Large intestine (tissue), 12 donors: ENCODE measurements at places on chromosomes 7 and 10.

DNA sequence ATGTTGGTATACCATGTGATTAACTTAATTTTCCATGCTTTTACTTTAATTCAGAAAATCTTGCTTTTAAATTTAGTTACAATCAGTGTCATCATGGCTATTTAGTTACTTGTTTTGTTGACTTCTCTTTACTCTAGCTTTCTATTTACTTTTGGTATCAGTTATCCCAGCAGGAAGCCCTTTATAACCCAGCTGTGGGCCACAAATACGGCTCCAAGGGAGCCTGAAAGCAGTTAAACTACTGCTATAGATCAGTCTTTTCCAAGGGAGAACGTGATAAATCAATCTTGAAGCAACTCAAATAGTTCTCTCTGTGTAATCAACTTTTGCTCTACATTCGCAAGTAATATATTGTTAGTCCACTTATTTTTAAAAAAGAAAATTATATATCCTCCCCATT, 287.4 kb downstream of the CACNA2D1 start:
- no peak for DNase-seq

DNA sequence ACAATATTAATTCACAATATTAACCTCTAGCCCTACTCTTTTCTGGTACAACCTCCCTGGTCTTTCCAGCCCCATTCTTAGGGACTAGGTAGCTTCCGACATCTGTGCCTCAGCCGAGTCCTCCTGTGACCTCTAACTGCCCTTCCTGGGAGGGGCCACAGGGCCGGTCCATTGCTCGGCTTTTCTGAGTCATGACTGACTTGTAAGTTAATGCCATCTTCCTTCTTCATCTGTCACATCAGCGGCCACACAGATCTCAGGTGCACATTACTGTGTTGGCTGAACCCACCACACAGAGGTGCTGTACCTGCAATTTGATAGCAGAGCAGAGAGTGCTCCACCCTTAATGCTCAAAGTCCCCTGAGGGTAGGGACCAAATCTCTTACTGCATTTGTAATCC, 4.1 kb upstream of the CPA4 start:
- no peak for DNase-seq

GRCh38 chr10:110971638-110972037, 52.2 kb downstream of the SHOC2 start:
- no peak for DNase-seq

GRCh38 chr7:24836084-24836483, 78.8 kb upstream of the GSDME start:
- DNase-seq = no peak

GRCh38 chr10:76946270-76946669, 691.3 kb downstream of the KCNMA1 start:
- no peak for DNase-seq

GRCh38 chr10:112143420-112143819, 40.1 kb downstream of the GPAM start:
- no peak for DNase-seq

- DNase-seq = no peak
Measured at GRCh38 chr7:22660732-22661131, 66.3 kb upstream of the IL6 start.

GRCh38 chr10:97778452-97779302, 6.9 kb upstream of the SFRP5 start:
- no peak for DNase-seq

GRCh38 chr10:108801775-108802517, 1121.4 kb downstream of the XPNPEP1 start:
- DNase-seq = no peak

DNA sequence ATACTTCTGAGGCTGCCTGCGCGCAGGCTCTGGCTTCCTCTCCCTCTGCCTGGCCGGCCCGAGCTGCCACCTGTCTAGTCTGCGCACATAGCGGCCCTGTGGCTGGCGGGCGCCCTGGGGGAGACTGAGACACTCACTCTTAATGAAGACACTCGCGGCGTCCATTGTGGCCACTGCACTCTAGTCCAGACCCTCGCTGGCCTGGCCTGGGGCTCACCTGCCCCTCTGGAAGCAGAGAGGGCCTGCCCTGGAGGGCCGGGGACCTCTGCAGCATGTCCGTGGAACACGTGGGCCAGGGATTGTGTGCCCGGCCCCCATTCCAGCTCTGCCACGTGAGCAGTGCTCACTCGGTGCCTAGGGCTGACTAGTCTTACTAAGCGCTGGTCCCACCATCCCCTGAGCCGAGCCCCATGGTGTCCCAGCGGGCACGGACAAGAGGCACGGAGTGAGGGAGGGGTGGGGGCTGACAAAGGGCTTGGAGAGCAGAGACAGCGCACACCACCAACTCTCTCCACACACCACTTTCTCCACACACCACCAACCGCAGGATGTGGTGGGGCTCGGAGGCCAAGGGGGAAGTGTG, 149.3 kb downstream of the ELFN1 start:
- DNase-seq = no peak

DNA sequence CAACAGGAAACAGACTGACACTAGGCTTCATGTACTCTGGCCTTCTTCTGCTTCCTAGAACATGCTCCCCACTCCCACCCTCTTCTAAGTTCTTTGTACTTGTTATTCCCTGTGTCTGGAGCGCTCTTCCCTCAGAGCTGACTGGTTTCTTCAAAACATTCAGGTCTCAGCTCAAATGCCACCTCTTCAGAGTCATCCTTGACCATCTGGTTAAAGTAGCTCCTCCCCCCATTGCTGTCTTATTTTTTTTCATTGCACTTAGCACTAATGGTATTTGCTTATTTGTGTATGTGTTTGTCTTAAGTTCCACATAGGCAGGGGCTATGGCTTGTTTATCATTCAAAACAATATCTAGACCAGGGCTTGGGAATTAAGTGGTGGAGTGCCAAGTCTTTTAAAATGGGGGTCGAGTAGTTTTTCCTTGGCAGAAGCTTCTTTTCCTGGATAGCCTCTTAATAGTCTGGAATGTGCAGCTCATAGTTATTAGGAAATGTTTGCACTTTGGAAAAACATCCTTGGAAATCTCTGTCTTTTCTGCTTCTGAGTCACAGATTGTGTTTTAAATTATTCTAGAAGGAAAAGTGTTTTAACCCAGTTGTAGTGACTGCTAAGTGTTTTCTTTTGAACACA, 60.0 kb downstream of the RALA start:
- DNase-seq = peak; percentile 12

DNA sequence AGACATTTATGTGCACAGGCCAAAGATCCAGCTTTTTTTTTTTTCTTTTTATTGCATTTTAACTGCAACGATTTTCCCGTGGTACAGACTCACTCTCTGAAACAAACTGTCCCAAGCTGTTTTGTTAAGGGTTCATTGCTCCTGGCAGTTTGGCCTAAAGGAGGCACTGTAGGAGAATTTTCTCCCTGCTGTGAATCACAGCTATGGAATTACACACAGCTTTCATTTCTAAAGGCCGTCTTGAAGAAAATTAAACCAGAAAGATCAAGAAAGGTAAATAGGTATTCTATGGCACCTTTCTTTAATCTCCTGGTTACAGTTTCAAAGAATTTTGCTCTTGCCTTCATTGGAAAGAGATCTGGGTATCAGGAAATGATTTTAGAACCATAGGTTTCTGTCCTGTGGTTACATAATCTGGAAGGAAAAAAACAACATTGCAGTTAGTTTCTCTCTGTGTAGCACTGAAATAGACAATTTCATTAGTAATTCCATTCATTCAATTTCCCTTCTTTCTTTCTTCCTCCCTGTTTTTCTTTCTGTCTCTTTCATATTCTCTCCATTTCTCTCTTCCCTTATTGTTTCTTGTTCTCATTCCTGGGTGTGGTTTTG, 51.2 kb downstream of the PDK4 start:
- DNase-seq = peak; percentile 90

DNA sequence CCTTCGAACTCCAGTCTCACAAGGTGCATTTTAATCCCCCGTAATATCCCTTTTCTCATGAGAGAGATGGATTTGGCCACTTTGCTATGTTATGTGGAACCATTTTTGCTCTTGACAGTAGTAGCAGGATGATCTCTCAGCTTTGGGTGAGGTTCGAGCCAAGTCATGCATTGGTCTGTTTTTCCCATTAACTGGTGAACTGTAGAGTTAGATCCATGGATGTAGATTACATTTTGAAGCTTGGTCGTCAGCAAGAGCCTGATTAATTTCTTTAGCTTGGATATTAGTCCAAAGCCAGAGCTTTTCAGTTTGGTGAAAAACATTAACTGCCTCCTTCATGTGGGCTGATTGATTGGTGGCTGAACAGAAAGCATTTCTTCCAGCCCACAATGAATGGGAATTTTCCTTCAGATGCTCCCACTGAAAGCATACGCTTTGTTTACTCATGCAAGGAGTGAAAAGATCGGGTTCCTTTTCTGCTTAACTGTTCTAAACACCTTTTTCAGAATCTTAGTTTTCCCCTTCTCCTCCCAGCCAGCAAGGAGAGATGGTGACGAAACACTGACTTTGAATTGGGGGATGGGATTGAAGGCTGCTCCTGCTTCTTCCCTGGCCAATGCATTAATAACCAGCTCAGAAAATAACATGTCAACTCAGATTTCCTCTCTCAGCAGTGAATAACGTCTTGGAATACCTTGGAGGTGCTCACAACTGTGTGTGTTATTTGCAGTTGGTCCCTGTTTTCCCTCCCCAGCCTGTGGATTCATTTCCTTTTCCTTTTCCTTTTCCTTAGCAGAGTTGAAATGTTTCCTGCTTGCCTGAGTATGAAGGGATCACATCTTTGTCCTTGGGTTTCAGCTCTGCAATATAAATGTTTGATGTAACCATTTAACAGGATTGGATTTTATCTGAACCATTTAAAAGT, 351.8 kb upstream of the FZD8 start:
- peak; percentile 10 for DNase-seq

DNA sequence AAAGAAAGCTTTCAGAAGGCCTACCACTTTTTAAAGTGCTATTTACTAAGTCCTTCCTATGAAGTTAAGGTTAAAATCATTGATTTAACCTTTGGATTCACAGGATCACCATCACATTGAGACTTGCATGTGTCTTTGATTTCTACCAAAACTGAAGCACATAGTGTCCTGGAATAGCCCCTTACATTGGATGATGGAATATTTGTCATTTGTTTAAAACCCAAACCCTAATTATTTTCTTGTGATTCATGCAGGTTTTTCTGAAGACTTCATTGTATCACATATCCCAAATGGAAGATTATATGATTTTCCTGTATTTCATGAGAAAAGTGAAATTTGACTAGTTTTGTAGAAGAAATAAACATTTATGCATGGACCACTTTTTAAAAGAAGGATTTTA, 3.3 kb downstream of the SEMA3A start:
- no peak for DNase-seq

GRCh38 chr10:83932245-83932644, 207.1 kb upstream of the GHITM start:
- no peak for DNase-seq

DNA sequence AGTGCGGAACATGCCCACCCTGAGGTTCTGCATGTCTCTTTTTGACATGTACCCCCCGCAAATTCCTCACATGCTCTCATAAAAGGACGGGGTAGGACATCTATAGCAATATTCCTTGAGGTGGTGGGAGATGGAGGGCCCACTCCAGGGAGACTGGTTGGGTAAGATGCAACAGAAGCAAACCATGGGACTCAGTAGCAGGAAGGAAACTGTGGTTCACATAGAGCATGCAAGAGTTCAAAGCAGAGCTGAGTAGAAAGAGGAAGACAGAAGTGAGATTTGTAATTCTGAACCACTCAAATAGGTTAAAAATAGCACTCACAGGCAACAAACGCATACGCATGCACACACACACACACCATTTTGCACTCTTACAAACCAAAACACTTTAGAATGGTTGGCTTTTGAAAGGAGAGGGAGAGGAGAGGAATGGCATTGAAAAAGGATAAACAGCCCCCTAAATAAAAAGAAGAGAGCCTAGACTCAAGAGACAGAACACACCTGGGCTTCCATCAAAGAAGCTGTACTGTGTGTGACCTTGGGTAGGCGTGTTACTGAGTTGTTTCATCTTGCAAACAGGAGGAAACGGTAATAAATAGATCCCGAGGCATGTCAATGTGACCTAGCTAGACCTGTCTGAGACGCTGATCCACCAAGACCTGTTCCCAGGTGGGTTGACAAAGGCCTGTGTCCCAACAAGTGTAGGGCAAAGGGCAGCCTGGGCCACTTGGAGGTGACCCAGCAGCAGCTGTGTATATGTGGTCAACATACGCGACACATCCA, 77.6 kb upstream of the LRRC4 start:
- DNase-seq = no peak

GRCh38 chr7:149752646-149753045, 20.7 kb downstream of the ZNF467 start:
- DNase-seq = no peak

- no peak for DNase-seq
Measured at GRCh38 chr10:88372051-88372715, 210.9 kb downstream of the RNLS start.

DNA sequence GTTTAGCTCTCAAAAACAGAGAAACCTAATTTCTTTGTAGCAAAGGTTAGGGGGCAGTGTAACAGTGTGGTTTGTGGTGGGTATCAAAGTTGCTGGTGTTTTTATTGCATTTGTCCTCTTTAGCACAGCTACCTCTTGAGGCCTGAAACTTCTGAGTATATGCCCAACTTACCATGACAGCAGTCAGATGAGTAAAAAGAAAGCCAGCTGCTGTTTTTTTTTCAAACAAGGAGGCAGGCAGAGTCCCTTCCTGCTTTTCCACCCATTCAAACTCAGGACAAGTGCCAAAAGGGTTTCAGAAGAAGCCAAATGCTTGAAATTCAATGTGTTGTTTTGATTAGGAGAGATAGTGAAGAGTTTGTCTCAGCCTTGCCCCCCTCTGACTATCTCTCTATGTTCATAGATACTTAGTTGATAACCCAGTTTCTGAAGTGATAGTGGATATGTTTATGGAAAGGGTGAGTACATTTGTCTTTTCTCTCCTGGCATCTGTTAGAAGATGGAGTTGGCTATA, 23.1 kb downstream of the GBF1 start:
- no peak for DNase-seq

- no peak for DNase-seq
Measured at GRCh38 chr10:22271786-22272185, 44.4 kb upstream of the COMMD3 start.

- no peak for DNase-seq
Measured at GRCh38 chr10:17780727-17781126, 28.4 kb upstream of the MRC1 start.
